Large intestine (tissue), 12 donors: ENCODE measurements at places on chromosomes 13 and 19.
A peak's percentile ranks its signal among the peaks of the same experiment; 100 is the strongest.

- no peak for DNase-seq
These were observed at the start of gene PPP1R12C for GRCh38 chr19:55116859-55117662. Gene PPP1R12C (minus strand): TSS chr19:55117637. CDS start chr19:55117543, 94 bp downstream.

- DNase-seq = no peak
These were observed 2.7 kb upstream of the RASA3 start for GRCh38 chr13:114134944-114135610.

DNA sequence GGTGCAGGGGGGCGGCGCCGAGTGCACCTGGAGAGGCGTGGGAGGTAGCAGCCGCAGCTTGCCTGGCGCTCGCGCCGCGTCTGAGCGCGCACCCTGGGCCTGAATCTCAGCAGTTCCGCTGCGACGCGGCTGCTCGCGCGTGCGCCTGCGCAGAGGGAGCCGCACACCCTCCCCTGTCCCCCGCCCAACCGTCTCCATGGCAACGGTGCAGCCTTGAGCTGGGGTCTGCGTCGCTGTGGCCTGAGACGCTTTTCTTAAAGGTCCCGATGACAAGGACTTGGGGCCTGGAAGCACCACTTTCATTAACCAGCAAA lies at the start of gene PNMA8B:
Gene PNMA8B (minus strand): TSS at position 82 of the 314 bp plus-strand sequence. CDS start 402 bp downstream, outside the sequence.
- DNase-seq = peak; percentile 62

DNA sequence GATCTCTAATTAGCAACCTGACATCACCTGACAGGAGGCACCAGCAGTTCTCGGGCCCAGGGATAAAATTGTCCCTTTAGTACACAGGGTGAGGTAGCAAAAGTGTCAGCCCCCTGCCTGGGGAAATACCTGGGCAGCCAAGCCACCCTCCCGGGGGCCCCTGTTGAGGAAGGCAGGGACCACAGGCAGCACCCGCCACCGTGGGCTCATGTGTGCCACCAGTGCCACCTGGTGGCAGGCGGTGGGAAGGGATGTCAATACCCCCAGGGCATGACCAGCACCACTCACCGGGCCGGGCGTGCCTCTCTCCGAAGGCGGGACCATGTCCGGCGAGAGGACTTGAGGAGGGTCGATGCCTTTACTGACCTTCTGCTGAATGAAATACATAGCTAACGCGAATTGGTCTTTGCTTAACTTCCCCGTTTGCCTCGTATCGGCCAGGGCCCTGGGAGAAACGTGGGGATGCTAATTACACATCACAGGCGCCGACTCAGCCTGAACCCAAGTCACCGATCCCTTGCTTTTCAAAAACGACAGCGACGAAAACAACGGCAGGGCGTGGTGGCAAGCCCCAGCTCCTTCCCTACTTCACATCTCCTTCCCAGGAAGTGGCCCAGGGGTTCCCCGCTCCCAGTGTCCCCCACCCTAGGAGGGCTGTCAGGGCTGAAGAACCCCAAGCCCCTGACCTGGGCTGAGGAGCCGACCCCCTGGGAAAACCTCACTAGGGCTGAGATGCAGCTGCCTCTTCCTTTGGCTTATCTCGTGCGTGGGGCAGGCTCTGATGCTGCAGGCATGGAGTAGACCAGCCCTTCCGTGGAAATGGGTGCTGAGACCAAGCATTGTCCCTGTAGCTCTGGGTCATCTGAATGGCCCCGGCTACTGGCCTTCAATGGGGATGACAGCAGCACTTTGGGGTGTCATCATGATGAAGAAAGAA lies 53.8 kb downstream of the EPS15L1 start:
- DNase-seq = peak; percentile 46

DNA sequence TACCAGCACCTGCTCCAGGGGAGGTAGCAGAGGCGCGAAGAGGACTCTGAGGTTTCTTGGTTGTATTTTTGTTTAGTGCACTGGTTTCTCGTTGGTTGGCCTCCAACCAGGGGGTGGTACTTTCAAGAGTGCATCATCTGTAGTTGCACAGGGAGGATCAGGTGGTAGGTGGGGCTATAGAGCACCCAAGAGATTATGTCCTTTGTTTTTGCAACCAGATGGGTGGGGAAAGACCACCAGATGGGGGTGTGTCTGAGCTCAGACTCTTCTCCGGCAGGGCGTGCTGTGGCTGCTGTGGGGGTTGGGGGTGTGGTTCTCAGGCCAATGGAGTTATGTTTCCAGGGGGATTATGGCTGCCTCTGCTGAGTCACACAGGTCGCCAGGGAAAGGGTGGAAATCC lies 254.4 kb upstream of the KLF12 start:
- DNase-seq = no peak

DNA sequence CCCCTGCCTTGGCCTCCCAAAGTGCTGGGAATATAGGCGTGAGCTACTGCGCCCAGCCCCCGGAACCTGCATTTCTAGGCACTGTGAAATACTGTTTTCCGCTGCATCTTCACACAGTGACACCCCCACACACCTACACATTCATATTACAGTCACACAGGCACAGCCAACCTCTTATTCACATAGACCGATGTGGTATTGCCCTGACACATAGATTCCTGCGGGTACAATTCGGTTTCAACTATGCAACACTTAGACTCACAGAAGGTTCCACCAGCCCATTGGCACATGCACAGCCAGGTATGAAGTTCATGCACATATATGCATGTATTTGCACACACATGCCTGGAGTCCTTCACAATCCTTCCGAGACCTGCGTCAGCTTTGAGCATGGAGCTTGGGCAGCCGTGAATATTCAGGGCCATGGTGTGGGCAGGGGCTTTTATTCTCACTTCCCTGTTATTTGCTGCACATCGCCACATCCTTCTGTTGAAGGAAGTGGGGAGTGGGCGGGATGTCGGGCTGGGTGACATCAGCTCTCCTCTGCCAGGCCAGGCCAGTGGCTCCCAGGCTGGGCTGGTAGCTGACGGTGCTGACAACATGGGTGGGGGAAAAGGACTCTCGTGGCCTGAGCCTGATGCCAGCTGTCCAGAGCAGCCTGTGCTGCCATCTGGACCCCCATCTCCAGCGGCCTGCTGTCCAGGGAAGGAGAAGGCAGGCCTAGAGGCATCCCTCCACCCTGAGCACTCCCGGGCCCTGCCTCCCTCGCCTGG lies 5.4 kb upstream of the CDC37 start:
- DNase-seq = no peak
